ENCODE measurements at places on chromosomes 1 and 21.
A peak's percentile ranks its signal among the peaks of the same experiment; 100 is the strongest.

- H3K27ac ChIP-seq = no peak overlapping the region
- no peak overlapping the region for H3K4me3 ChIP-seq
- DNase-seq = no peak
- no peaks in the 10 kb centered on the region for H3K27me3 ChIP-seq
- H3K4me1 ChIP-seq = no peaks in the 10 kb centered on the region
These were observed 60.4 kb downstream of the CYYR1 start for GRCh38 chr21:26512664-26513063.

DNA sequence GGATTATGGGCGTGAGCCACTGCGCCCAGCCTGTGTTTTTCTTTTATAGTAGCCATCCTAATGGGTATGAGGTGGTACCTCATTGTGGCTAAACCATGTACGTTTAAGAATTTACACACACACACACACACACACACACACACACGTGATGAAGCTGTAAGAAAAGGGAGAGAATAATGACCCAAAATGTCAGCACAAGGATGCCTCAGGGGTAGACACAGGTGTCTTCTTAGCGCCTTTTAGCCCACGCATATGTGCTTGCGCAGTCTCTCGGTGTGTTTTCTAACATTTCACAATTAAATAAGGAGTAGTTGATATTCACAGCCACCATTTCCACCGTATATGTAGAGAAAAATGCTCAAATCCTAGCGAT, 782 bp upstream of the PFKL start:
- H3K27me3 ChIP-seq = no peaks in the 10 kb centered on the region
- peaks cover 52% of the 10 kb centered on the region for H3K4me1 ChIP-seq
- peak overlapping the region; percentile 85 for H3K4me3 ChIP-seq
- peak overlapping the region; percentile 96 for H3K27ac ChIP-seq
- no peak for DNase-seq

DNA sequence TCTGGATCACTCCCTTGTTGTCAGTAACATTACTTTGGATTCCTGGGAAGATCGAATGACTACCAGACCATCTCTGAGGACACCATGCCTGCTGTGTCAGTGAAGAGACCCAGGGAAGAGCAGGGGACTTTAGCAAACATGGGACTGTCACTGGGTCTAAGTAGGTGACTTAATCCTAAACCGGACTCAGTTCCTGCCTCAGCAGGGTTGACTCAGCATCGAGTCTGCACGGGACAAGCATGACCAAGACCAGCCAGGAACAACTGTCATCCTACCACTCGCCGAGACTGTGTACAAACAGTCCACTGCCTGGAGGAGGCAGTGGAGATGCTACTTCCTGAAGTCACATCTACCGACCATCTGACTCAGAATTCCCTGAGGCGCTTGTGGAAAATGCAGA, 53.2 kb upstream of the RAB4A start:
- no peak overlapping the region for H3K27ac ChIP-seq
- H3K36me3 ChIP-seq = no peaks in the 10 kb centered on the region
- no peak overlapping the region for H3K4me3 ChIP-seq
- no peaks in the 10 kb centered on the region for H3K4me1 ChIP-seq

GRCh38 chr1:47230692-47231300, 1.2 kb downstream of the TAL1 start:
- no peak overlapping the region for H3K27ac ChIP-seq
- peaks cover 26% of the 10 kb centered on the region for H3K4me1 ChIP-seq
- H3K36me3 ChIP-seq = no peaks in the 10 kb centered on the region
- peak overlapping the region; percentile 29 for H3K4me3 ChIP-seq
- peak; percentile 43 for DNase-seq
- H3K27me3 ChIP-seq = peaks cover 77% of the 10 kb centered on the region

DNA sequence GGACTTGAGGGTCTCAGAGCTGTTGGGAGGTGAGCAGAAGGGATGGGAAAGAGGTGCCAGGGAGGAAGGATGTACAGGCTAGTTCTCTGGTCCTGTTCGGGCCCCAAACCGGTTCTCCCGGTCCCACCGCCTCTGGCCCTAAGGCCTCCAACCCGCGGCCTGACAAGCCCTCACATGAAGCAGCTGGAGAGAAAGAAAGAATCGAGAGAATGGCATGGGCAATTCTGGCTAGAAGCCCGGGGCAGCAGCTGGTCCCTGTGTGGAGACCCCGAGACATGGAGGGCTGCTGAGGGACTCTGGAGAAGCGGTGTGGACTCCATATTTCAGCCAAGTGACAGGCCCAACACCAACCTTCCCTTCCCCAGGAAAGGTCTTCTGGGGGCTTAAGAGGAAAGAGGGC, 730 bp downstream of the CDC42SE1 start:
- DNase-seq = peak; percentile 39
- no peaks in the 10 kb centered on the region for H3K27me3 ChIP-seq
- peak overlapping the region; percentile 93 for H3K4me3 ChIP-seq
- peaks cover 56% of the 10 kb centered on the region for H3K36me3 ChIP-seq

- H3K27me3 ChIP-seq = peaks cover 4% of the 10 kb centered on the region
- DNase-seq = no peak
- no peaks in the 10 kb centered on the region for H3K36me3 ChIP-seq
- no peak overlapping the region for H3K4me3 ChIP-seq
These were observed 146.0 kb downstream of the PBX1 start for GRCh38 chr1:164704954-164705353.

- no peaks in the 10 kb centered on the region for H3K27me3 ChIP-seq
- H3K36me3 ChIP-seq = peaks cover 2% of the 10 kb centered on the region
- H3K4me3 ChIP-seq = no peak overlapping the region
- no peak for DNase-seq
These were observed 1.9 kb downstream of the FGGY start for GRCh38 chr1:59298710-59299346.

DNA sequence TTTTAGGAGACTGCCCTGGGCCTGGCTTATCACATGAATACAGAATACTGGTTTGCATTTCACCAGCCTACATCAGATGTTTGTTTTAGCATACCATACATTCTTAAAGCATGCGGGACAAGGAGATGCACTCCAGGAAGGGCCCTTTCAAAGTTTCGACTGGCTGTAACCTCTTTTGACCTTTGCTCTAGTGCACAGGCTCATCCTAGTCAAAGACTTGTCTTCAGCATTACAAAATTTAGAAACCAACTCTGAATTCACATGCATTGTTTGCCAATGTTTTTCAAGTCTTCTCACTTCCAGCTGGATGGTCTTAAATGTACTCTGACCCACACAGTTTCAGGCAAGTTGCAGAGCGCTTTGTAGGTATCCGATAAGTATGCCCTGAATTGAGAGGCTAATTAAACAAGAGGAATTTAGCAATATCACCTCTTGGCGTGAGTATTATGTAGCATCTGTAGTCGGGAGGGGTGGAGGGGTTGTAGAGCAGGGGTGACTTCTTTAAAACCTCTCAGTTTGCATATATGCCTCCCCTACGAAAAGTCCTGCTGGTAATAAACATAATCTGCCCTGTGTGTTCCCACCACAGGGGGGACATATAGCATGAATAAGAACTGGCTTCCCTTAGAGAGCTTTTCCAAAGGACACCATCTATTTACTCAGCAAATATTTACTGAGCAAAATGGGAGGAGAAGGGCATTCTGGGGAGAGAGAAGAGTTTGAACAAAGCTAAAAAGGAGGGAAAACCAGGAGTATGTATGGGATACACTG, 24.4 kb upstream of the AHCYL1 start:
- H3K27ac ChIP-seq = no peak overlapping the region
- DNase-seq = no peak
- H3K27me3 ChIP-seq = peaks cover 2% of the 10 kb centered on the region
- no peak overlapping the region for H3K4me3 ChIP-seq

DNA sequence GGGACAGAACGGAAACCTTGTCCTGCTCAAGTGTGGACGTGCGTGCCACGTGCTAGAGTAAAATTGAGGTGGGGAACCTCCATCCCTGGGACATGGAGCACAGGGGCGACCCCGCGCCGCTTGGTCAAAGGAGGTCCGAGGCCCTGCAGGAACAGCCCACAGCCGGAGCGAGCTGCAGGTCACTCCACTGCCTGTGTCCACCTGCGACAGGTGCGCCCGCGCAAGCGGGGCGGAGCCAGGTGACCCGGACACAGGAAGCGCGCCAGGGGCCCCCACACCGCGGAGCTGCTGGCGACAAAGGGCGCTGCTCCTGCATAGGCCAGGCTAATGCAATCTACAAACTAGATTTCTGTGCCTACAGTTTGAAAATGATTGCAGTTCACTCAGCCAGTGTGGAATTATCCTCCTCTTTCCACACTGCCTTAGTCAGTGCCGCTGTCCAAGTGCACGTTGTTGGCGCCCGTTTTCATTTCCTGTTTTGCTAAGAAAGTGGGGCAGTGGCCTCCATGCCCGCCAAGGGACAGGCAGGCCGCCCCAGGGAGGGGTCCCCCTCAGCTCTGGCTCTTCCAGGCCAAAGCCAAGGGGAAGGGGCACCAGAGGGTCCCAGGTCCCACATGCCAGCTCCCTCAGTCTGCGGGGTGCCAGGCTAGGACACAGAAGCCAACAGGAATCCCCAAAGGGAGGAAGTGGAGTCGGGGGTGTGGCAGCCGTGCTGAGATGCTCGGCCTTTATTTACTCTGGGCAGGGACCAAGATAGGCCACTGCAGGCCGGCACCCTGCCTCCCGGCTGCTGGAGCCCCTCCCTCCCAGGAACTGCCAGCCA, 4.3 kb upstream of the NADK start:
- peaks cover 39% of the 10 kb centered on the region for H3K4me1 ChIP-seq
- H3K27ac ChIP-seq = peak overlapping the region; percentile 76
- no peak overlapping the region for H3K4me3 ChIP-seq
- H3K36me3 ChIP-seq = peaks cover 18% of the 10 kb centered on the region
- peak; percentile 51 for DNase-seq

GRCh38 chr1:27292106-27292505, 29.9 kb upstream of the TMEM222 start:
- no peaks in the 10 kb centered on the region for H3K4me1 ChIP-seq
- DNase-seq = no peak
- peaks cover 10% of the 10 kb centered on the region for H3K36me3 ChIP-seq
- no peak overlapping the region for H3K4me3 ChIP-seq
- H3K27ac ChIP-seq = no peak overlapping the region
- H3K27me3 ChIP-seq = no peaks in the 10 kb centered on the region

DNA sequence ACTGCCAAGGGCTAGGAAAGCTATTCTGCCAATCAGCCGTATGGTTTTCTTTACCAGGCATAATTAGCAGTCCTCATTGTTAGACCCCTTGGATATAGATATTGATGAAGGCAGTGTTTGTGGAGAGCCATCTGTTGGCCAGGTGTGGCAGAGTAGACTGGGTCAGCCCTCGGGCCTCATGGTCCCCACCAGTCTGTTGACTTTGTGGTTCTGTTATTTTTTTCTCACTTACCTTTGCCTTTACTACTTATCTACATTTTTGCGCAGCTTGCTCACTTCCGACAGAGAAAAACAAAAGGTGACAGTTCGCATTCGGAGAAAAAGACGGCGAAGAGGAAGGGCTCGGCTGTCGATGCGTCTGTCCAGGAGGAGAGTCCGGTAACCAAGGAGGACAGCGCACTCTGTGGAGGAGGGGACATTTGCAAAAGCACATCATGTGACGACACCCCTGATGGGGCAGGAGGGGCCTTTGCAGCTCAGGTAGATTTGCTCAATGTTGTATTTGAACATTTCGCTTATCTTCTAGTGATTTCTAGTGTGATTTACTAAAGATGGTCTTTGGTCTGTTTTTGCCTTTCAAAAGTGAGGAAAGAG, 2.3 kb downstream of the PCNT start:
- no peaks in the 10 kb centered on the region for H3K27me3 ChIP-seq
- H3K4me1 ChIP-seq = peaks cover 22% of the 10 kb centered on the region
- H3K36me3 ChIP-seq = peaks cover 48% of the 10 kb centered on the region
- H3K4me3 ChIP-seq = peak overlapping the region; percentile 95
- no peak for DNase-seq

- peak overlapping the region; percentile 89 for H3K4me3 ChIP-seq
- DNase-seq = no peak
- H3K27ac ChIP-seq = peak overlapping the region; percentile 90
- H3K4me1 ChIP-seq = peaks cover 64% of the 10 kb centered on the region
- peaks cover 9% of the 10 kb centered on the region for H3K36me3 ChIP-seq
These were observed 1.5 kb downstream of the TMEM63A start for GRCh38 chr1:225880636-225881035.

GRCh38 chr21:29775462-29775861, 164.3 kb downstream of the GRIK1 start:
- no peaks in the 10 kb centered on the region for H3K36me3 ChIP-seq
- no peaks in the 10 kb centered on the region for H3K4me1 ChIP-seq
- H3K27me3 ChIP-seq = peaks cover 8% of the 10 kb centered on the region
- H3K27ac ChIP-seq = no peak overlapping the region

DNA sequence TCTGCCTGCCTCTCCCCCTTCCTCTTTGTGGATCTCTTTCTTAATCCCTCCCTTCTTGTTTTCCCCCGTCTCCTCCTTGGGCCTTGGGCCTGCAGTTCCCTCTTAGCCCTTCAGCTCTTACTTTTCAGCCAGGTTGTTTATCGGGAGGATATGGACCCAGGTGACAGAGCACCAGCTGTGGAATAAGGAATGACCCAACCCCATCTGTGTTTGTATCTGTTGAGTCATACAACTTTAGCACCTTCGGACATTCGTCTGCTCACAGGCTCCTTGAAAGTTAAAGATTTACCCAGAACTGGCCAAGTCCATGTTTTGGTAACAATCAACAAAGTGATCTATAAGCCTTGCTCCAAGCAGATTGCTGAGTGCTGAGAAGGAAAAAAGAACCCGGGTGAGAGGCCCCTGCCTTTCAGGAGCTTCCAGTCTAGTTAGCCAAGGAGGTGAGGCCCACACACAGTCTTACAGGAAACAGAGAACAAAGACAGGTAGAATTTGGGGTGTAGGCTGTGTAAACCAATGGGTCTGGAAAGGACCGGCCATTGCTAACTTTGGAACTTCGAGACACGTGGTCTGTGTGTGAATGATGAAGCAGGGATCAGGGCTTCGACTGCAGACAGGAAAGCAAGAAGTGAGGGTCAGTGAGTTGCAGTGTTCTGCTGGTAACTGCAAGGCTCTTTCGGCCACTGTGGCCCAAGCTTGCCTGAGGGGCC, 66.7 kb upstream of the F3 start:
- peaks cover 3% of the 10 kb centered on the region for H3K4me1 ChIP-seq
- no peaks in the 10 kb centered on the region for H3K36me3 ChIP-seq
- DNase-seq = no peak
- no peak overlapping the region for H3K27ac ChIP-seq

- H3K4me3 ChIP-seq = no peak overlapping the region
- H3K36me3 ChIP-seq = no peaks in the 10 kb centered on the region
- no peak for DNase-seq
- peaks cover 19% of the 10 kb centered on the region for H3K27me3 ChIP-seq
- H3K4me1 ChIP-seq = no peaks in the 10 kb centered on the region
- H3K27ac ChIP-seq = no peak overlapping the region
These were observed 227.3 kb upstream of the CSF3R start for GRCh38 chr1:36709869-36710481.

DNA sequence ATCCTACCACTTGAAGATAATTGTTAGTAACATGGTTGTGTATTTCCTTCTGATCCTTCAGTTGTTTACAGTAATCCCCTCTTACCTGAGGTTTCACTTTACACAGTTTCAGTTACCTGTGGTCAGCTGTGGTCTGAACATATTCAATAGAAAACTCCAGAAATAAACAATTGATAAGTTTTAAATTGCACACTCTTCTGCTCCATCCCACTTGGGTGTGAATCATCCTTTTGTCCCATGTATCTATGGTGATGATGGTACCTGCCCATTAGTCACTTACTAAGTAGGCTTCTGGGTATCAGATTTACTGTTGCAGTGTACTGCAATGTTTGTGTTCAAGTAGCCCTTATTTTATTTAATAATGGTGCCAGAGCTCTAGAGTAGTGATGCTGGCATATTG, 62.5 kb downstream of the OSBPL9 start:
- DNase-seq = no peak
- no peak overlapping the region for H3K4me3 ChIP-seq
- H3K27me3 ChIP-seq = no peaks in the 10 kb centered on the region
- H3K4me1 ChIP-seq = peaks cover 6% of the 10 kb centered on the region

- no peak for DNase-seq
- no peaks in the 10 kb centered on the region for H3K4me1 ChIP-seq
- H3K27ac ChIP-seq = no peak overlapping the region
- no peak overlapping the region for H3K4me3 ChIP-seq
- peaks cover 3% of the 10 kb centered on the region for H3K27me3 ChIP-seq
These were observed 173.4 kb downstream of the HUNK start for GRCh38 chr21:32046191-32046590.

All from activated CD4-positive, alpha-beta T cell treated with anti-CD3 and anti-CD28 coated beads for 36 hours (primary cell).